ENCODE measurements at places on chromosomes 3 and 15.
A peak's percentile ranks its signal among the peaks of the same experiment; 100 is the strongest.

DNA sequence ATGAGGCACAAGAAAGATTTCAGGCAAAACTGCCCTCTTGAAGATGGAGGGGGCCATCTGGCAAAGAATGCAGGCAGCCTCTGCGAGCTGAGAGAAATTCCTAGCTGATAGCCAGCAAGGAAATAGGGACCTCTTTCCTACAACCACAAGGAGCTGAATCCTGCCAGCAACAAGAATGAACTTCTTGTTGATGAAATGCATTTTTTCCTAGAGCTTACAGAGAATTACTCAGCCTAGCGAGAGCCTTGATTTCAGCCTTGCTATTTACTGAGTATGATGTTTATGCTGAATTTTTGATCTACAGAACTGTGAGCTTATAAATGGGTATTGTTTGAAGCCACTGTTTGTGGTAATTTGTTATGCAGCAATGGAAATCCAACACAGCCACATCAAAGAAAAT lies 148.5 kb upstream of the NAALADL2 start:
- no peak for DNase-seq

- DNase-seq, result no peak
Observed at GRCh38 chr3:54906763-54907162, 21.1 kb downstream of the LRTM1 start.

DNA sequence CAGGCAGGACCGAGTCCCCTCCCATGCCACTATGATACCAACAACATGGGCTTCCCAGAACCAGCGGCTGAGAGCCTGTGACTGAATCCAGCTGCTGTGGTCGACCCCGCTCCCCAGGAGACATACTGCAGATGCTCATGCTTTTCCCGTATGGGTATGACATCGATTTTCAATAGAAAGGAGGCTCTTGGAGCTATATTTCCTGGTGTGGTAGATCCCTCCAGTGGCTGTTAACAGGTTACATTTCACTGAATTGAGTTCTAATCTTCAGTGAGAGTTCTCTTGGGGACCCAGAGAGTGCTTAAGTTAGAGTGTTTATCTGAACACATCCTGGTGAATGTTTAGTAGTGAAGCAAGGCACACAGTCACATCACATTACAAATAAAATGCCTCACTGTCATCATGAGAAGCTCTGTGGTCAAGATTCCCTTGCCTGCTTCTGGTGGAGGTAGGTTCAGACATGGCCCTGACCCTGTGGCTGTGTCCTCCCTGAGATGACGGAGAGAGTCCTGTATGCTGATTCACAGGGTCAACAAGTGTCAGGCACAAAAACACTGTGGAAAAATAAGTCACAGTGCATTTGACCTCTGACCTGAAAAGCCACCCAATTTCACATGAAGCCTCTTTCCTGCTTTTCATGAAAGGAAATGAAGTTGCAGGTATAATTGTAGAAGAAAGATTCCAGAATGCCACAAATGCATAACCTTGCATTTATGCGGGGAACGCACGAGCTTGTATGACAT lies 110.9 kb downstream of the GABRG3 start:
- no peak for DNase-seq

- no peak for DNase-seq
Observed at GRCh38 chr15:49988766-49989165, 130.3 kb downstream of the ATP8B4 start.

- no peak for DNase-seq
Observed at GRCh38 chr3:67661089-67661488, 6.7 kb upstream of the SUCLG2 start.

DNA sequence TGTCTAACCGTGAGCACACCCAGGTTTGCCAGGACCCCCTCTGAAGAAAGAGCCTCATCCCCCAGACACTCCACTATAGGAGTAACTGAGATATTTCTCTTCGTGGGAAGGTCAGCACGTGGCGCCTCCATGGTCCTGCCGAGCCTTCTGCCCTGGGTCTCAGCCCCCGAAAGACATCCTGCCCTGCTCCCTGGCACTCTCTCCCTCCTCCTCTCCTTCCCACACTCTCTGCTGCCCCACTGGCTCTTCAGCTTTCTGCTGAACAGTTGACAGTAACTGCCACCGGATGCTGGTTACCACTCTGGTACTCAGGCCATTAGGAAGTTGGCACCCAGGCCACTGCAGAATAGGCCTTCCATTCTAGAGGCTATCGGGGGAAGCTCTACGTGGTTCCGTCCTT lies 185.2 kb downstream of the UACA start:
- no peak for DNase-seq

DNA sequence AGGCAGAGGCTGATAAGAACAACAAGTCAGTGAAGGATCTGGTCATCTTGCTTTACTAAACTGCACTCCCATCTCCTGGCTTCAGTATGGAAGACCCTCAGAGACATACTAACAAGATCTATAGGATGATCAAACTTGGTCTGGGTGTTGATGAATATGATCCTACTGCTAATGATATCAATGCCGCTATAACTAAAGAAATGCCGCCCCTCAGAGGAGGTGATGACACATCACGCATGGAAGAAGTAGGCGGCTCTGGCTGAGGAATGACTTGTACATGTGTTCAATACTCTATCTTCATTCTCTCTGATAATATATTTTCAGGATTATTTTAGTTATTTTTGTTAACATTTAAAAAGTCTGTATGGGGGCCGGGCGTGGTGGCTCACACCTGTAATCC lies 17.5 kb upstream of the EIF2B5 start:
- DNase-seq, result no peak

GRCh38 chr3:158845765-158846350 lies 44.0 kb downstream of the MFSD1 start:
- peak; percentile 24 for DNase-seq

GRCh38 chr3:12316729-12317351 lies 28.0 kb downstream of the PPARG start:
- no peak for DNase-seq

- no peak for DNase-seq
Observed at GRCh38 chr3:69231929-69232440, 109.6 kb upstream of the LMOD3 start.

GRCh38 chr3:166351461-166351860 lies 514.2 kb upstream of the BCHE start:
- DNase-seq, result no peak

DNA sequence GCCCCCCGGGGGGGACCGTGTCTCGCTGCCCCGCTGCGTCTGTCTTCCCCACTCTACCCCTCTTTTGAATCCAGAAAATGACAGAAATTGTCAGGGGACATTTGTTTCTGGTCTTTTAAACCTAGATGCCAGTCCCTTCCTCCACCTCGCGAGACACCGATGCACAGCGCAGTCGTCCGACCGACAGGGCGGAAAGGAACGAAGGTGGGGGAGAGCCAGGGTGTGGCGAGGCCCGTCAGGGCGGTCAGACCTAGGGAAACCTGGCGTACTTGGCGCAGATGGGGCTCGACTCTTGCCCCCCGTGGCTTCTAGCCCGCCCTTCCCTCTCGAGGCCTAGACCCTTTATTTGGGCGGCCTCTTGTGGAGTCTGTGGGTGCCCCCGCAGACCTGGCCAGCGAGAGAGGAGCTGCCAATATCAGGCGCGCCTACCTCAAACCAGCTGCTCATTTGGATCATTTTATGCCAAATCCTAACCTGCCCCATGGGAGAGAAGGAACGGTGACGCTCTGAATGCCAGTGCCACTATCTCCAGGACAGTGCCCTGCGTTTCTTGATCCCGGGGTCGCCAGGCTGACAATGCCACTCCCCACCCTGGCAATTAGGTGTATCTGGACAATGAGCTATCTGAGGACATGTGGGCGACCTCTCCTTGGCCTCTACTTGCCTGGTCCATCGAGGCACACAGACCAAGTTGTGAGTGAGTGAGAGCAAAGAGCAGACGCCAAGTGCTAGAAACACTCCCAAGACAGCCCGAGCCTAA lies 500 bp upstream of the RAB6B start:
- no peak for DNase-seq

DNA sequence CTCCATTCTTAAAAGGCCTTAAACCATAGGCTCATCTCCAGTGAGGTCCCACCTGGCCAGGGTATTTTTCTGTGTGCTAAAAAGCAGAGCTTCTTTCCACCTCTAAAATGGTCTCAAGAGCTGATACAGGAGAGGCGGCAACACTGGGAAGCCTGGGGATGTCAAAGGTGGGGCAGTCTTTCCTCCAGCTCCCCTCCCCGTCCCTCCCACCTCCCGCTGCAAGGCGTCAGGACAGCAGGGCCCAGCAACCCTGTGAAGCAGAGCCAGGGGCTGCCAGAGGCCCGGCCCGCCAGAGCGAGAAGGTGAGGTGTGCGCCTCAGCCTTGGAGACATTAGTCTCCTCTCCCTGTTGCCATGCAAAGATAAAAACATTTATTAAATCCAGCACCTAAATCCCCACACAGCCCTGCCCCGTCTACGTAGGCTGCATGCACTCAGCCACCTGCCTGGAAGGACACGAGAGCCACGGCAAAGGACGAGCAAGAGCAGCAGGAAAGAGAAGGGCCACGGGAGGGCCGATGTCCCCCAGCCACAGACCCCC lies 75.6 kb downstream of the FAM174B start:
- DNase-seq, result no peak

- DNase-seq, result no peak
Observed at GRCh38 chr15:48191574-48192225, at the start of gene CTXN2. Gene CTXN2 (plus strand): TSS chr15:48191665. CDS start chr15:48201301, 9,636 bp downstream.

DNA sequence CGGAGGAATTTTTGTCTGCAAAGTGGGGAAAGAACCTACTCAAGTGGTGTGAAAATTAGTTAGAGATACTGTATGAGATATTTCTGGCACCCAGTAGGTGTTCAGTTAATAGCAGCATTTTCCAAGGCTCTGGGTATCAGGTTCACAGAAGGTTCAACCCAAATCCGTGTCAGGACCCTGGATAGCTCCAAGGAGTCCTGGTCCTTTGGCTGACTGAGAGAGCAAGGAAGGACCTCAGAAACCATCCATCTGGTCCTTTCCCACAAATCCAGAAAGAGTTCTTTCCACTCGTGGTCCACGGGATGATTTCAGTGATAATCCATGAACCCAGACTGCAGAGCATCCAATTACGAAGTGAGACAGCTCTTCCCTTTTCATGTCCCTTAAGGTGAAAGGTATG lies 51.4 kb downstream of the SLC6A11 start:
- no peak for DNase-seq

GRCh38 chr3:97692831-97693230 lies 71.7 kb upstream of the ARL6 start:
- DNase-seq, result no peak

GRCh38 chr15:89400116-89400781 lies 65.6 kb upstream of the POLG start:
- no peak for DNase-seq

DNA sequence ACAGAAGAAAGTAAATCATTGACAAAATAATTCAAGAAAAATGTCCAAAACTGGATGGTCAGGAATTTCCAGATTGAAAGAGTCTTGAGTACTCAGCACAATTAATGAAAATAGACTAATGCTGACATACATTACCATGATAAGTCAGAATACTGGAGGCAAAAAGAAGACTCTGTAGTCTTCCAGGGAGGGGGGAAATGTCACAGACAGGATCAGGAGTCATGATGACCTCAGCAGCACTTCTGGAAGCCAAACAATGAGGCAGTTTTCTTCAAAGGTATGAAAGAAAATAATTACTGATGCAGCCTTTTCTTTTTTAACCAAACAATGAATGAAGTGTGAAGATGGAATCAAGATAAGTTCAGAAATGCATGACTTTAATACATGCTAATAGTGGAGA lies 30.1 kb upstream of the SLC22A13 start:
- DNase-seq, result no peak

GRCh38 chr3:115494826-115495225 lies 128.5 kb upstream of the GAP43 start:
- no peak for DNase-seq

- DNase-seq, result no peak
Observed at GRCh38 chr15:98760112-98760826, 111.9 kb downstream of the IGF1R start.

- no peak for DNase-seq
Observed at GRCh38 chr3:160150066-160150465, 75.2 kb upstream of the C3orf80 start.

DNA sequence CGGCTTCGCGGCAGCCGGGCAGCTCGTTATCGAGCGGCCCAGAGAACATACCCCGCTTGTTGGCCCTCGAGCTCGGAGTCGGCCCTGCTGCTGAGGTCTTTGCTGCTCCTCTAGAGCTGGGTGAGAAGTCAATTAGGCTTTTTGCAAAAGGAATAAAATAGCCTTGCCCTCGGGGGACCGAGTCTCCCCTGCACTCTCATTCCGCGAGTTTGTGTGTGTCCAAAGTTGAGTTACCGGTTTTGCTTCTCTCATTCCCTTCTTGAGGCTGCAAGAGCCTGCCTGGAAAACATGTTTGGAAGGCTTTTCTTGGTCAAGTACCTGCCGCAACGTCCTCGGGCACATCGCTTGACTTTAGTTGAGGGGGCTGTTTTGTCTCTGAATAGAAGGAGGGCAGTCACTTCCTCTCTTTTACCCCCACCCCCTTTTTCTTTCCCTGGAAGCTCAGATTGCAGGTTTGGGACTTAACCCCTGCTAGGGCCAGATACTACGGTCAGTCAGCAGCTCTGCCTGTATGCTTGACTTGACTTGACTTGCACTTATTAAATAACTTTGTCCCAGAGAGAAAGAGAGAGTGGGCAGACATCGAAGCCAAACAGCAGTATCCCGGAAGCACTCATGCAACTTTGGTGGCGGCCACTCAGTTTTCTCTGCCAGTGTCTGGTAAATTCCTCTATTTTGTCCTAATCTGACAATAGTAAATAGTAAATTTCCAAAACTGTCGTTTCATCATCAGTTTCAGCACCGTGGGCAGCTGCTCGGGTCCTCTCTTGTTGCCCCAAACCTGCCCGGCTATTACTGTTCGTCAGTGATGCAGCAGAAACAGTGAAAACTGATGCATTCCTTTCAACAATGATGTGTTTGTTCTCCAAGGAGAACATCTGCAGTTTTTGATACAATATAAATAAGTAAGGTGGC lies 609 bp downstream of the RNF13 start:
- peak; percentile 65 for DNase-seq

DNA sequence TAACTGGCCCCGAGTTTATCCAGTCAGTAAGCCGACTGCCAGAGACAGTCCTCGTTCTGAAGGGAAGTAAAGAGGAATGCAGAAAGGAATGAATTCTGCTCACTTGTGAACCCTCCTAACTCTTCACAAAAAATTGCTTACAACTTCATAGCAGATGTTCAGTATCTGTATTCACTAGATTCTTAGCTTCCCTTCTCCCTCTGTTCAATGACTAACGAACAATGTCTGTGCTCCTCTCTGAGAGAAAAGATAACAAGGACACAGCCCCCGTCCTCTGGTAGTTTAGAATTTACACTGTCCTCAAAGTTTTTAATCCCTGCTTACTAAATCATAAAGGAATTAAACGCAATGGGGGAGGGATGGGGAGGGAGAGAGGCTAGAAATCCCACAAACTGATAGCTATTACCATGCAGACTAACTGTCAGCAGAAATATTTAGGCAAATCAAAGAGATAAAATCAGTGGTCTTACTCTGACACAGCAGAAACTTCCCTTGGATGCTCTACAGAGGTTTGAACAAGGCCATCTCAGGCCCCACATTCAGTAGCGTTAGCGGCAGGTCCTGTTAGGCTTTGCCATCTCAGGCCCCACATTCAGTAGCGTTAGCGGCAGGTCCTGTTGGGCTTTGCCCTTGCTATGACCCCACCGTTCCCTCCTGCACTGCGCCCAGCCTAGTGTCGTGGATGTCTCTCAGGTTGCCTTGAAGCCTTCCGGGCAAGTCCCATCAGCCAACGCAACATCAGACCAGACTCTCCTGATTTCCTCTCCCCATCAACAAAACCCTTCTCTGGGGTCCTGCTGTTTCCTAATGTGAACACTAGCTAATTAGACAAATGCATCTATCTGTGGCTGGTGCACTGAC lies 23.4 kb downstream of the NRROS start:
- DNase-seq, result no peak

All from AML-193 (cell line).